Activated T-helper 1 cell treated with anti-CD3 and anti-CD28 coated beads, Interleukin-2, amount 50 U/mL, for 16 hours (primary cell): ENCODE measurements at places on chromosomes 16 and 17.
A peak's percentile ranks its signal among the peaks of the same experiment; 100 is the strongest.

- DNase-seq = no peak
Observed at GRCh38 chr16:77548766-77549165, 113.9 kb upstream of the ADAMTS18 start.

GRCh38 chr17:73105431-73105830, 12.9 kb upstream of the SLC39A11 start:
- DNase-seq = no peak

DNA sequence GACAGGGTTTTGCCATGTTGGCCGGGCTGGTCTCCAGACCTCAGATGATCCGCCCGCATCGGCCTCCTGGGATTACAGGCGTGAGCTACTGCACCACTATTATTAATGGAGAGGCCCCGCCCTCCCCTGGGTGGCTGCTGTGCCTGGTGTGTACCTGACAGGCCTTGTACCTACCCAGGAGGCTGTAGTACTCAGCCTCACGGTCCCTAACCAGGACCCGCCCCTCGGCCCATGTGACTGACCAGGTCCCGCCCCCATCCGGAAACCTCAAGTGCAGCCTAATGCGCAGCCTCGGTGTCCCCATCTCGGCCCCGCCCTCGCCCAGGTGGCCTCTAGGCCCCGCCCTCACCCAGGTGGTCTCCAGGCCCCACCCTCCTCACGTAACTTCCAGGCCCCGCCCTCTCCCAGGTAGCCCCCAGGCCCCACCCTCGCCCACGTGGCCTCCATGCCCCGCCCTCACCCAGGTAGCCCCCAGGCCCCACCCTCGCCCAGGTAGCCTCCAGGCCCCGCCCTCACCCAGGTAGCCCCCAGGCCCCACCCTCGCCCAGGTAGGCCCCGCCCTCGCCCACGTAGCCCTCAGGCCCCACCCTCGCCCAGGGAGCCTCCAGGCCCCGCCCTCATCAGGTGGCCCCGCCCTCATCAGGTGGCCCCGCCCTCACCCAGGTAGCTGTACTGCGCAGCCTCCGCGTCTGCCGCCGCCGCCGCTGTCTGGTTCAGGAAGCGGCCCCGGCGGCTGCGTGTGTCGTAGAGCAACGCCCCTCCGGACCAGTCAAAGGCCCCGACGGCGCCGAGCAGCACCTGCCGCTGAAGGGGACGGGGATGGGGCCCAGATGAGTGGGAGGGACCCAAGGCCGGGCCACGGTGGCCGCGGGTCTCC, 31.0 kb downstream of the HASPIN start:
- DNase-seq = peak; percentile 63

DNA sequence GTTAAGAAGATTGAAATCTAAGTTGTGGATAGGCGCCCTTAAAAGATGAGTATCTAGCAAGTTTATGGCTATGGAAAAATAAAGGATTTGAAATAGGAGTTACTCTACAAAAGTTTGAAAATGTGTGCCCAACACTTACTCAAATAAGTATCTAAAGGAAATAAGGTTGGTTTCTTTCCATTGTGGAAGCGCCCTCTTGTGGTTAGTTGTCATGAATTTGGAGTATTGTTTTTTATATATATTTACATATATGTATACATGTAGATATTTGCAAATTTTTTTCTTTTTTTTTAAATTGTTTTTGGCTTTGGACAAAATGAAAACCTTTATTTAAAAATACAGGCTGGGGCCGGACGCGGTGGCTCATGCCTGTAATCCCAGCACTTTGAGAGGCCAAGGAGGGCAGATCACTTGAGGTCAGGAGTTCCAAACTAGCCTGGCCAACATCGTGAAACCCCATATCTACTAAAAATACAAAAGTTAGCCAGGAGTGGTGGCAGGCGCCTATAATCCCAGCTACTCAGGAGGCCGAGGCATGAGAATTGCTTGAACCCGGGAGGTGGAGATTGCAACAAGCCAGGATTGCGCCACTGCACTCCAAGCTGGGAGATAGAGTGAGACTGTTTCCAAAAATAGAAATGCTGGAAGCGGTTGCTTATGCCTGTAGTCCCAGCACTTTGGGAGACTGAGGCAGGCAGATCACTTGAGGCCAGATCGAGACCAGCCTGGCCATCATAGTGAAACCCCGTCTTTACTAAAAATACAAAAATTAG, 24.0 kb upstream of the VPS4A start:
- no peak for DNase-seq

GRCh38 chr17:979212-979538, 401 bp downstream of the NXN start:
- DNase-seq = no peak

- no peak for DNase-seq
Observed at GRCh38 chr17:20214794-20215193, 205.6 kb downstream of the SPECC1 start.

GRCh38 chr16:8935989-8936388, 27.7 kb downstream of the USP7 start:
- DNase-seq = no peak

DNA sequence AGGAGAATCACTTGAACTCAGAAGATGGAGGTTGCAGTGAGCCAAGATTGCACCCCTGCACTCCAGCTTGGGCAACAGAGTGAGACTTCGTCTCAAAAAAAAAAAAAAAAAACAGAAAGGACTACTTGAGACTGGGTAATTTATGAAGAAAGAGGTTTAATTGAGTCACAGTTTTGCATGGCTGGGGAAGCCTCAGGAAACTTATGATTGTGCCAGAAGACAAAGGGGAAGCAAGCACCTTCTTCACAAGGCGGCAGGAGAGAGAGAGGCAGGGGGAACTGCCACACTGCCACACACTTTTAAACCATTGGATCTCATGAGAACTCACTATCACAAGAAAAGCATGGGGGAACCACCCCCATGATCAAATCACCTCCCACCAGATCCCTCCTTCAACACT, 9.0 kb upstream of the MILR1 start:
- DNase-seq = no peak

GRCh38 chr16:35506018-35506897, 2046.8 kb downstream of the TP53TG3F start:
- no peak for DNase-seq

DNA sequence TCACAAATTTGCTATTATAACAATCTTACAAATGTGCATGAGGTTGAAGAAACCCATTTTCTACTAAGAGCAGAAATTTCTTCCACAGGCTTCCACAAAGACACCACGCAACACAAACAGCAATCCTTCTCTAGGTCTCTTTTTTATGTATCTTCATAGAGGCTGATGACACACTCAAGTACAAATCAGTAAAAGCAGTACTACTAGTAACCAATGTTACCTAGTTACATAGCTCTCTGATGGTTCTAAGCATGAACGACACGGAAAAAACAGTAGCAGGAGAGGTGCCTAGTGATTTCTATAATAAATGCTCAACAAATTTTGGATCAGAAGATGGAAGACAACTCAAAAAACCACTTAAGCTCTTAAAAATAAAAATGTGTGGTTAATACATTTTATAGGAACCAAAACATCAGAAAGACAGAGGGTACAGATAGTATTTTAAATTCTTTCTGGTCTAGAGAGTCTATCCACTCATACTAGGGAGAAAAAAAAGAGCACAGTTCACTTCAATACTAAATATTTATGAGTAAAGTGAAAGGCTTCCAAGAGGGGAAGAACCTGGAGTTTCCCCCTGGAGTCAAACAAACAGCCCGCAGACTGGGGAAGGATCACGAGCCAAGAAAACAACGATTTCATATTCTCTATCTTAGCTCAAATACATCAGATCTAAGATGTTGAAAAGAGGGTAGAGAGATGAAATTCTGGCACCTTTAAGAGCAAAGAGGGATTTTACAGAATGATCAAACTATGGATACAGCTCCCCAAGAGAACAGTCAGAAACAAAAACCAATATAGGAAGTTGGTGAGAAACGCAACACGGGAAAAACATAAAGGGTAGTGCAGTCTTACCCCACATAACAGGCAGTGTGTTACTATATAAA, 40.2 kb downstream of the SMG6 start:
- no peak for DNase-seq

DNA sequence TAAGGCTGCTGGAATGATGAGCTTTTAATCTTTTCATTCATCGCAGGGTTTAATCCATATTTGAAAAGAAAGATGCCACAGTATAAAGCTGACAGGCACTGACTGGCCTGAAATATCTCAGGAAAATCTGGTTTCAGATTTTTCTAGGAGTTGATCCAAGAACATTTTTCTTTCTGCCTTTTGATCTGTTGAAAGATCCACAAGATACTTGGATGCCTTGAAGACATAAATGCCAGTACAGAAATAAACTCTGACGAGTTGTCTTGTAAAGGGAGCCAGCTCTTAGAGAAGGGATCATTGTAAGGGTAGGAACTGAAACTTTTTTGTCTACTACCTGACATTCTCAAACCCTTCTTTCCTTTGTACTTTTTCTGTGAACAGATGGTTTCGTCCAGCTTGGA, 25.4 kb upstream of the KRT20 start:
- DNase-seq = no peak

DNA sequence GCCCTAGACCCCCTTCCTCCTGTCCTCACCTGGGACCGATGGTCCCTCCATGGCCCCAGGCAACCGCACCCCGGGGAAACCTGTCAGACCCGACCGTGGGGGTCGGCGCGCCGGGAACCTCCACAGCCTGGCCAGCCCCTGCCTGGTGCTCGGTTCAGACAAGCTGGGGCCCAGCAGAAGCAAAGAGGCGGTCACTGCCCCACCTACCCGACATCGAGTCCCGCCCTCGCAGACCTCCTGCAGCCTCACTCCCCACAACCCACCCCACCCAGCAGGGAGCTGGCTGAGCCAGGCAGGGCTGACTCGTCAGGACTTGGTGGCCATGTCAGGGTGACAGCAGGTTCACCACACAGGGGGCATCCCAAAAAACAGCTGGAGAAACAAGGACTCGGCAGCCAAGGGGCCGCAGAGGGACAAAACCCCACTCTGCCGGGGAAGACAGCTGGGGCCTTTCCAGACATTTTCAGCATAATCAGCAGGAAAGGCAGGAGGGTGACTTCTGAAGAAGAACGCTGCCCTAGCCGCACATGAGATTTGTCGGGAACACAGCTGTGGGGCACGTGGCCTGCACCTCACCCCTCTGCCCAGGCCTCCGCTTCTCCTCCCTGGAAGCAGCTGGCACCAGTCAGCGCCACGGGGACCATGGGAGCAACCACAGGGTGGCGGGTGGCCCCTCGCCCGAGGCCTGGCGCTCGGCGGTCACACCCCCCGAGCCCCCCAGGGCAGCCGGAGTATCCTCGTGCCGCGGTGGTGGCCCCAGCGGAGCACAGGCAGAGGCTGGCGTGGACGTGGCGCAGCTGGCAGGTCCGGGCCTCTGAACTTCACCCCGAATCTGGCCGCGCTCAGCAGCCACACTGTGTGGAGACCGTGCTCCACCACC, 22.9 kb downstream of the GNPTG start:
- DNase-seq = no peak

- no peak for DNase-seq
Observed at GRCh38 chr16:89096768-89097391, 3.2 kb downstream of the ACSF3 start.

DNA sequence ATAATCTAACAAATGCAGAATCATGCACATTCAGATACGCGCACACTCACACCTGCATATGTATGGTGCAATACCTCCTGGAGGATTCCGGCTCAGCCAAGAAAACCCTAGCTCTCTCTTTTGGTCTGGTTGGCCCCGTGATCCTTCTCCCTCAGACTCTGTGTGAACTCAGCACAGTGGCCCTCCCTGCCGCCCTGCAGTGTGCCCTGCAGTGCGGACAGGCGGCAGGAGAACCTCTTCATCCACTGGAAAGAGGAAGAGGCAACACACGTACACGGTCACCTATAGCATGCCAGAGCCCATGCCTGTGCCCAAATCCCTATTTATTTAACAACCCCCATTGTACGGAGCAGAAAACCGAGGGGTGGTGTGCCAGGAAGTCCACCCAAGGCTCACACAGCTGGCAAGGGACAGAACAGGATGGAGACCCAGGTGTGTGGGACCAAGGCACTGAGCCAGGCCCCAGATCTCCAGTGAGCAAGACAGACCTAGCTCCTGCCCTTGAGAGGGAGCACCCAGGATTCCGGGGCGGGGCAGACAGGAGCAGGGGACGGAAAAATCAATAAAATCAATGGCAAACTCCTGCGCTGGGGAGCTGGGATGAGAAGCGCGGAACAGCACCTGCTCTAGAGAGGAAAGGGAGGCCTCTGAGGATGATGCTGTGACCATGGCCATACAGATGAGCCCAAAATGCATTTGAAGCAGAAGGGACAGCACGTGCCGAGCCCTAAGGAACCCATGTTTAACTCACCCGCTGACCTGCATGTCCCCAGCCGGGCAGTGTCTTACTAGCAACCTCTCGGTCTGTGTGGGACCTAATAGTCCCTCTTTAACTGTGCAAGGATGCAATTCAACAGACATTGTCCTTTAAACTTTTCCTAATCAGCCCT, 54.7 kb upstream of the CIBAR2 start:
- DNase-seq = no peak

GRCh38 chr17:33288954-33289353, 4.1 kb downstream of the ASIC2 start:
- no peak for DNase-seq

DNA sequence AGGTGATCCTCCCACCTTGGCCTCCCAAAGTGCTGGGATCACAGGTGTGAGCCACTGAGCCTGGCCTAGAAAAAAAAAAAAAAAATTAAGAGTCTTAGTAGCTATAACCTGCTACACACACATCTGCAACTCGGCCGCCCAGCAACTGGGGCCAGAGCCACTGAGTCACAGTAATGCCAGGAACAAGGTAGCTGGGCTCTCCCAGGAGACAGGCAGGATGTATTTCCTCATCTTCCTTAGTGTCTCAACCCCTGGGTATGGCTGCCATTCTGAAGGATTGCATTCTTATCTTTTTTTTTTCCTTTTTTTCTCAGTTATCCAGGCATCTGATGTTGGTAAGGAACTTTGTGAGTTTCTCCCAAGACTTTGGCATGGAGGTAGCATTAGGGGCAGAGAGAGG, 7.1 kb upstream of the PSMD3 start:
- DNase-seq = no peak

GRCh38 chr17:50430821-50431618, 5.0 kb downstream of the ACSF2 start:
- no peak for DNase-seq

DNA sequence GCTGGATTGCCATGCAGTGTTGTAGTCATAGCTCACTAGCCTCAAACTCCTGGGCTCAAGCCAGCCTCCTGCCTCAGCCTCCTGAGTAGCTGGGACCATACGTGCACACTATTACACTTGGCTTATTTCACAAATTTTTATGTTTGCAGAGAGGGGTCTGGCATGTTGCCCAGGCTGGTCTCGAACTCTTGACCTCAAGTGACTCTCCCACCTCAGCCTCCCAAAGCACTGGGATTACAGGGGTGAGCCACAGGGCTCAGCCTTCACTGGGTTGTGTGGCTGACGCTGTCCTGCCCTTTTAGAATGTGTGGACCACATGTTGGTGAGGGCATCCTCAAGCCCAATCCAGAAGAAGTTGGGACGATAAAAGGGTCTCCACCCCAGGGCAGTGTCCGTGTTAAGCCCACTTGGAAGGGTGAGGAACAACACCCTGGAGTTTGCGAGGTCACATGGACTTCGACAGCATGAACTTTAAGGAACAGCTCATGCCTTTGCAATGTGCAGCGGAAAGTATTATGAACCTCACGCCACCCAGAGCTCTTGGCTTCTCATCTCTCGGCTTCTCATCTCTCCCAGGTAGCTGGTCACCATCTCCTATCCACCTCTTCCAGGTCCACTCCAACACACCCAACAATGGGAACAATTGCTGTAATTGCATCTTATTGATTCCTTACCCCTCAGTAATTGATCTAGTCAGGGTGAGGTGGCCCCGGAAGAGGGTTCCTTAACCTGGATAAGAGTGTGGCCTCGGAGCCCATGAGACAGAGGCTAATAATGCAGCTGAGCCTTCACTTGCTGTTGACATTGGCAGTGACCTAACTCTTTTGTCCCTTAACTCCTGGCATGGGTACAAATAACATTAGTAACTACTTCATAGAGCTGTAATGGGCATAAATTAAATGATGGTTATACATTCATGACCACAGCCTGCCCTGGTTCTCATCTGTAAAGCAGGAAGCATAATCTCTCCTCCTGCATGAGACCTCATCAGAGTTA, 6.7 kb downstream of the FOXL1 start:
- DNase-seq = no peak
